ENCODE measurements at places on chromosomes 1 and 21. TPM values are rescaled to one million over a fixed set of nuclear protein-coding genes. Genes with fewer than 3 reads are reported as not detected.

DNA sequence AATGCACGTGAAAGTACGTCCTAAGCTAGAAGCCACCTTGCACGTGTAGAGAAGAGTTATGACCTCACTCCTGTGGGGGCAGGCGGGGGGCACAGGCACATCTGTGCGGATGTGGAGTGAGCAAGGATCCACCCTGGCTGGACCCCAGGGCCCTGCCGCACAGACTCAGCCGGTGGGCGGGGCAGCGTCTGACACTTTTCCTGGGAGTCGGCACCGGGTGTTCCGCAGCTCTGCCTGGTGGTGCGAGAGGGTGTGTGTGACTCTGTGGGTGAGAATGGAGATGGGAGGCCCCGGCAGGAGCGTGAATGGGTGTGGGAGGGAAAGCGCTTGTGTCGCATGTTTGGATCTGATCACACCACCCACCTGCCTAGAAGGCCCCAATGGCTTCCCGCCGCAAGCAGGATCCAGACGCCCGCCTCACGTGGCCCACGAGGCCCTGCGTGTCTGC, 29.5 kb downstream of the RAP1GAP start:
- DNase-seq = no peak
- peaks cover 6% of the 10 kb centered on the region for H3K27me3 ChIP-seq
- H3K4me3 ChIP-seq = no peak overlapping the region
- no peak overlapping the region for H3K27ac ChIP-seq
- no peaks in the 10 kb centered on the region for H3K36me3 ChIP-seq

Gene WNT3A
- not detected for total RNA-seq

- no peak overlapping the region for H3K27ac ChIP-seq
- H3K4me1 ChIP-seq = peaks cover 3% of the 10 kb centered on the region
- H3K27me3 ChIP-seq = no peaks in the 10 kb centered on the region
- H3K4me3 ChIP-seq = no peak overlapping the region
Observed at GRCh38 chr1:25538191-25538767, 5.1 kb upstream of the LDLRAP1 start.

DNA sequence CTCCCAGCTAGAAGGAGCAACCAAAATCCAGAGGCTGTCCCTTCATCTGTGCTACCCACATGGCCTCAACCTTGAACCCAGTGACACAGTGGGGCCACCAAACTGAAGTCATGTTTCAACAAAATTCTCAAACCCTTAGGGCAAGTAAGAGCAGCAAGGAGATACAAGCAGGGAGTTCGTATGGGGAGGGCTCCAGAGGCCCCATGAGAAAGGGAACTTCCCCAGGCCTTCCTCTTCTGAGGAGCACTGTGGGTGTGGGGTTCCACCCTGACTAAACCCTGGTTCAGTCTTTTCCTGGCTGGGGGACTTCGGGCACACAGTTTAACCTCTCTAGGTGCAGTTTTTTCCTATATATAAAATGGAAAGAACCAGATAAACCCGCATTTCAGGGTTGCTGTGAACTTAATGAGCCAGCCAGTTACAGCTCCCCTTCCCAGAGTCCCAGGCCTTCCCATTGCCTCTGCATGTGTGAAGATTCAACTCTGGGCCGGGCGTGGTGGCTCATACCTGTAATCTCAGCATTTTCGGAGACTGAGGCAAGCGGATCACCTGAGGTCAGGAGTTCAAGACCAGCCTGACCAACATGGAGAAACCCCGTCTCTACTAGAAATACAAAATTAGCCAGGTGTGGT, 8.0 kb upstream of the THEMIS2 start:
- peaks cover 35% of the 10 kb centered on the region for H3K4me1 ChIP-seq
- H3K4me3 ChIP-seq = no peak overlapping the region
- no peaks in the 10 kb centered on the region for H3K27me3 ChIP-seq

Gene LCE1A
- total RNA-seq = not detected

DNA sequence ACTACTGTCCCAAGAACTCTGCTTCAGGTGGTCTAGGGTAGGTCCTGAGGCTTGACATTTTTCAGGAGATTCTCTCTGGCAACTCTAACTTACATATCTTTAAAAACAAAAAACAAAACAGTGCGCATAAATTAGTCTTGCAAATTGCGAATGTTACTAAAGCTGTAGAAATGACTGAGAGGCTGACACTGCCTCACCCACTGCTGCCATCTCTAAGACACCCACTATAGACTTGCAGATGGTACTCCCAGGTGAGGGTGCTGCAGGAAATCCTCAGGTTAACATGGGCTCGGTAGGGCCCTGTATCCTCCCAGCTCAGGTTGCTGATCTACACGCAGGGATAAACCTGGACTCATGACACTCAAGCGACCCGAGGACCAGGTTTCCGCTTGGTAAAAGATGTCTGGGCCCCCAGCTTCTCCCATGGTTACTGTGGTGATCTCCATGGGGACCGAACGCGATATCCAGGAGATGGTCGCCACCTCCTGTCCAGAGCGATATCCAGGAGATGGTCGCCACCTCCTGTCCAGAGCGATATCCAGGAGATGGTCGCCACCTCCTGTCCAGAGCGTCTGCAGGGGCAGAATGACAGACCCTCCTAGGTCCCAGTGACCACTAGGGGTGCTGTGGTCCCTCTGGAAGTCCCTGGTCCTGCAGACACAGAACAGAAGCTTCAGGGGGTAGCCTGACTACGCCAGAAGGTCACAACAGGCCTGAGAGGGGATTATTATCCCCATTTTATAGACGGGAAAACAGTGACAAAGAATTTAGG, 16.2 kb upstream of the LY9 start:
- H3K4me1 ChIP-seq = peaks cover 44% of the 10 kb centered on the region
- no peak overlapping the region for H3K27ac ChIP-seq
- H3K27me3 ChIP-seq = no peaks in the 10 kb centered on the region
- H3K4me3 ChIP-seq = no peak overlapping the region
- DNase-seq = peak; percentile 70

Gene HTR6
- total RNA-seq = 1.1 TPM

GRCh38 chr1:155463865-155464650, 98.5 kb downstream of the ASH1L start:
- no peaks in the 10 kb centered on the region for H3K27me3 ChIP-seq
- no peak overlapping the region for H3K4me3 ChIP-seq
- H3K4me1 ChIP-seq = peaks cover 44% of the 10 kb centered on the region
- H3K36me3 ChIP-seq = peaks cover 17% of the 10 kb centered on the region
- no peak for DNase-seq

DNA sequence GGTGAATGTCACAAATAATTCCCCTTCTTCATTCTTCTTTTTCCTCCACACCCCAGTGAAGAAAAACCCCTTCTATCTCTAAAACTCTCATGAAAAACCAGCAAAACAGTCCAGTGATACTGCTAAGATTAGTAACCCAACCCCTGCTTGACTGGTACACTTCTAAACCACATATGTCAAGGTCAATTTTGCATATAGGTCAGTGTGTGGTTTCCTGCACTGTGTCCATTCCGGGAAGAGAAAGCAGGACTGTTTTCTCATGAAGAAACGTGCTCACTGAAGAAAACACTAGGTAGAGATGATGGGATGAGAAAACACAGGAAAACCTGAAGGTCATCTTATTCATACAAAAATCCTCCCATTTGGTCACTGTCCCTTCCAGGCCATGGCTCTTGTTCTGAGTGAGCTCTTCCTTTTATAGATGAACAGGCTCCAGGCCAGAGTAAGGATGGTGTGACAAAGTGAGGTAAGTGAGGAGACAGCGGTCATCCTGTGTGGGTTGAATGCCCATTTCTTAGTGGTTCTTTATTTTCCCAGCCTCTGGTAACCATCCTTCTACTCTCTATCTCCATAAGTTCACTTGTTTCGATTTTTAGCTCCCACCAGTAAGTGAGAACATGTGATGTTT, 122.7 kb downstream of the FASLG start:
- no peak overlapping the region for H3K27ac ChIP-seq
- no peaks in the 10 kb centered on the region for H3K36me3 ChIP-seq
- H3K4me1 ChIP-seq = peaks cover 17% of the 10 kb centered on the region
- no peak for DNase-seq
- H3K4me3 ChIP-seq = no peak overlapping the region
- peaks cover 4% of the 10 kb centered on the region for H3K27me3 ChIP-seq

- no peak overlapping the region for H3K4me3 ChIP-seq
- H3K27me3 ChIP-seq = peaks cover 33% of the 10 kb centered on the region
- H3K4me1 ChIP-seq = no peaks in the 10 kb centered on the region
Observed at GRCh38 chr1:170676628-170677027, 12.7 kb downstream of the PRRX1 start.

GRCh38 chr21:29718081-29718815, 221.5 kb downstream of the GRIK1 start:
- no peaks in the 10 kb centered on the region for H3K36me3 ChIP-seq
- peaks cover 11% of the 10 kb centered on the region for H3K27me3 ChIP-seq
- no peaks in the 10 kb centered on the region for H3K4me1 ChIP-seq
- H3K27ac ChIP-seq = no peak overlapping the region
- no peak overlapping the region for H3K4me3 ChIP-seq

DNA sequence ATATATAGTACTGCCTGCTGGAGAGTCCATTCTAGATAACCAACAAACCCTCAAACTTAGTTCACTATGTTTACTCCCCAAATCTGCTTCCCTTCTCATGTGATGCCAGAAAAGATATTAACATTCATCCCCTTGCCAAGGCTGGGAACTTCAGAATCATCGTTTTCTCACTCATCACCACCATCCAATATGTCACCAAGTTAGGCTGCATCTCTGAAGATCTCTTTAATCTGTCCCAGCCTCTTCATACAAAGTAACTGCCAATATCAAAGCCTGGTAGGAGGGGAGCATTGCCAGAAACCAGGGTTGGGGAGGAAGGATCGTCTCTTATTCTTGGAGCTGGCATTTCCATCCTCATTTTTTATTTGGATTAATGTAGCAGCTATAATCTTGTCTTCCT, 71.6 kb downstream of the XCL2 start:
- H3K27me3 ChIP-seq = no peaks in the 10 kb centered on the region
- H3K4me1 ChIP-seq = peaks cover 44% of the 10 kb centered on the region
- H3K36me3 ChIP-seq = peaks cover 2% of the 10 kb centered on the region
- no peak for DNase-seq

GRCh38 chr1:35324486-35324885, 56.0 kb downstream of the ZMYM4 start:
- peaks cover 17% of the 10 kb centered on the region for H3K4me1 ChIP-seq
- no peaks in the 10 kb centered on the region for H3K27me3 ChIP-seq
- H3K36me3 ChIP-seq = peaks cover 4% of the 10 kb centered on the region
- no peak overlapping the region for H3K4me3 ChIP-seq

Gene LIPI
- total RNA-seq = not detected

DNA sequence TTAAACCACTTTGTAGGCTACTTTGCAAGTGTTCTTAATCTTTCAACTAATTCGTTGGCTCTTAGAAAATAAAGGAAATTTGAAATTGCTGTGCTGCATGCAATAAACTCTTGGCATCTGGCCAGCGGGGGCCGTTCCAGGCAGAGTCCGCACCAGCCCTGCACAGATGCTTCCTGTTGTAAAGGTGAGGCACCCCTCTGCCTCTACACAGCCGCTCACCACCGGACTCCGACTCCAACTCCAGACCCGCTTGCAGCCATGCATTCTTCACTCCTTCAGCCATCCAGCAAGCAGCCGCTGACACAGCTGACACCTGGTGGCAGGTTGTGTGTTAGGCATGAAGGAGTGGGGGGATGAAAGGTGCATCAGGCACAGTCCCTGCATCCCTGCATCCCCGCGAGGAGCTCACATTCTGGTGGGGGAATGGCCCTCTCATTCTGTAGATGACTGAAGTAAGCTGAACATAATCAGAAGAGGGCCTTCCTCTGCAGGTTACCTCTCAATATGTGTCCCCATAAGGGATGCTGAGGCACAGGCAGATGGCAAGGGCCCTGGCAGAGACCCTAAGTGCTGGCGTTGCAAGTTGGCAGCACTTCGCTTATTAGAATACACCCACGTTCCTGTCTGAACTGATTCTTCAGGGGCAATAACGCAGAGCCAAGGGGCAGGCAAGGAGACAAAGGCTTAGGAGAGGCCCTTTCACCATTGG, 56.8 kb downstream of the GLIS1 start:
- peaks cover 5% of the 10 kb centered on the region for H3K4me1 ChIP-seq
- peaks cover 7% of the 10 kb centered on the region for H3K27me3 ChIP-seq
- no peak overlapping the region for H3K4me3 ChIP-seq
- H3K36me3 ChIP-seq = no peaks in the 10 kb centered on the region
- peak; percentile 69 for DNase-seq

DNA sequence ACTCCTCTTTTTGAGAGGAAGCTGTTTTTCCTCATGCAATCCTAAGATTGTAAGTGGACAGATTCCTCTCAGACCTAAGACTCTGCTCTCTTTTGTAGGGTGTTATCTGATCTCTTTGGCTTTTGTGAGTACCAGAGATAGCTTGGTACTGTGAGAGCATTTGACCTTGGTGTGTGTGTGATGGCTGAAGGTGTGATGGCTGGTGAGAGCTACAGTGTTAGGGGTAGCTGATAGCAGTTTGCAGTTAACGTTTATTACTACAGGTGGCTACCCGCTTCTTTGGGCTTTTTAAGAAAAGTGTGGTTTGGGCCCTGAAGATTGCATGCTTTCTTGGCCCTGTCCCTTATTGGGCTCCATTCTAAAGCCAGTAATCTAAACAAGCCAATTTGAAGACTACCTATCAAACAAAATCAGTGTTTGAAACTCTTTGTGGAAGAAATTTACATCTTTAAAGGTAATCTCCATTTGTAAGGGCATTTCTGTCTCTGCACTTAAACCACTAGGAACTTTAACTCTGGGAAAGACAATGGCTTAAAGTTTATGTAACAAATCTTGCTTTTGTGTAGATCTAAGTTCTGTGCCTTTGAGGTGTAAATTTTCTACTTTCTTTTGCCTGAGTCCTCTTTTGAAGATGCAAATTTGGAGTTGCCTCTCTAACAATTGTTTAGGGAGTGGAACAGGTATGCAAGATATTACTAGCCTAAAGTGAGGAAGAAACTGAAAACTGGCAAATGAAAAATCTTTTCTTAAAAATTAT, 85.3 kb upstream of the SERBP1 start:
- no peaks in the 10 kb centered on the region for H3K27me3 ChIP-seq
- H3K4me1 ChIP-seq = no peaks in the 10 kb centered on the region
- H3K36me3 ChIP-seq = no peaks in the 10 kb centered on the region
- H3K4me3 ChIP-seq = no peak overlapping the region
- H3K27ac ChIP-seq = no peak overlapping the region

- no peak overlapping the region for H3K4me3 ChIP-seq
- H3K27me3 ChIP-seq = no peaks in the 10 kb centered on the region
- peaks cover 12% of the 10 kb centered on the region for H3K36me3 ChIP-seq
- DNase-seq = no peak
- H3K4me1 ChIP-seq = peaks cover 20% of the 10 kb centered on the region
- H3K27ac ChIP-seq = no peak overlapping the region
Observed at GRCh38 chr1:246365708-246366107, 141.4 kb downstream of the SMYD3 start.

Gene ZNF124
- 13.1 TPM for total RNA-seq

DNA sequence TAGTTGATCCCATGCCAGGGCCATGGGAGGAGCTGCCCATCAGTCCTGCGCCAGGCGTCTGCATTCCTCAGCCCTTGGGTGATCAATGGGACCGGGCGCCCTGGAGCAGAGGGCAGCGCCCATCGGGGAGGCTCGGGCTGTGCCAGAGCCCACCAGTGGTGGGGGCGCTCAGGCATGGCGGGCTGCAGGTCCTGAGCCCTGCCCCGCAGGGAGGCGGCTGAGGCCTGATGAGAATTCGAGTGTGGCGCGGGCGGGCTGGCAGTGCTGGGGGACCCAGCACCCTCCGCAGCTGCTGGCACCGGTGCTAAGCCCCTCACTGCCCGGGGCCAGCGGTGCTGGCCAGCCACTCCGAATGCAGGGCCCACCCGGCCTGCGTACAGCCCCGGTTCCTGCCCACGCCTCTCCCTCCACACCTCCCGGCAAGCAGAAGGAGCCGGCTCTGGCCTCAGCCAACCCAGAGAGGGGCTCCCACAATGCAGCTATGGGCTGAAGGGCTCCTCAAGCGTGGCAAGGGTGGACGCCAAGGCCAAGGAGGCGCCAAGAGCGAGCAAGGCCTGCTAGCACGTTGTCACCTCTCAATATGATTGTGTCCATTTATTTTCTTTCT, 238.1 kb upstream of the OLFM3 start:
- no peak for DNase-seq
- H3K27ac ChIP-seq = no peak overlapping the region
- no peaks in the 10 kb centered on the region for H3K4me1 ChIP-seq
- no peaks in the 10 kb centered on the region for H3K27me3 ChIP-seq
- no peaks in the 10 kb centered on the region for H3K36me3 ChIP-seq

Measured in activated CD4-positive, alpha-beta T cell treated with anti-CD3 and anti-CD28 coated beads for 36 hours (primary cell).